ENCODE measurements at places on chromosomes 2 and 18.

DNA sequence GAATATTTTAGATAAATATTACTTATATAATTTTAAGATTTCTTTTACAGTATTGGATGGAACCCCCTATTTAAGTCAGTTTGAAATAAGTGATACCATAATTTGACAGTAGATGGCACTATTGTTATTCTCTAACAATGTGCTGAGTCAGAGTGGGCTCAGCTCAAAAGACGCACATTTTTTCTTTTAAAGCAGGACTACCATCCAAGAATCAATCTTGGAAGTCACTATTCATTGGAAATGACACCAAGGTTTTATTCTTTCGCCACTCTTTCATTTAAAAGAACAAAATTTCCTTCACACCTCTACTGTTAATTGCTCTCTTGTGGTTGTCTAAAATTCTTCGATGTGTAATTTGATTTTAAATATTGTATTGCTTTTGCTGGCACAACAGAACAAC, 32.6 kb upstream of the SPAG16 start:
- no peak for DNase-seq

DNA sequence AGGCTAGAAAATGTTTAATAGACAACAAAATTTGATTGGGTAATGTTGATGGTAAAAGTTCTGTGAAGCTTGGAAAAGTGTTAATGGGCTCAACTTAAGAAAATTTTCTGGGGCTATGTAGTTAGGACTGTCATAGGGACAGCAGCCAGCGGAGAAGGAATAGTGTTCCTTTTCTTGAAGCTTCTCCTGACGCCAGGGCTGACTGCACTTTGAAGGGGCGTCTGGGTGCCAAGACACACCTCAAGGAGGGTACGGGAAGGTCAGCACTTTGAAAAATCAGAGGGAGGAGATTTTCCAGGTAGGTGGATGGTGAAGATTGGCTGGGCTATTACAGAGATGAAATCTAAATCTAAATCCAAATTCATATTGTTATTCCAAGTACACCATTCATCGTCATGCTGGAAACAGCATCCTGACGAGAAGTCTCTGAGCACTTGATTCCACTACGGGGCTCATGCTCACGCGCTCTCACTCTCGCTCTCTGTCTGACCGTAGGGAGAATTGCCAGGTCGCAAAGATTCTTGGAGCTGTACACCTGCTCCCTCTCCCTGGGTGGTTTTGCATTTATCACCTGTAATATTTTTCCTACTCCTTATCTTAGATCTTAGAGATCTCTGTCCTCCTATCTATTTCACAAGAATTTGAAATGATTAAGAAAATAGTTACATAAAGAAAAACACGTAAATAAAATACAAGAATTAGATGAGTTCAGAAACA, 91.0 kb downstream of the ITGB1BP1 start:
- DNase-seq: no peak

- DNase-seq: no peak
These were observed 144.1 kb downstream of the NDUFA10 start for GRCh38 chr2:239881031-239881471.

DNA sequence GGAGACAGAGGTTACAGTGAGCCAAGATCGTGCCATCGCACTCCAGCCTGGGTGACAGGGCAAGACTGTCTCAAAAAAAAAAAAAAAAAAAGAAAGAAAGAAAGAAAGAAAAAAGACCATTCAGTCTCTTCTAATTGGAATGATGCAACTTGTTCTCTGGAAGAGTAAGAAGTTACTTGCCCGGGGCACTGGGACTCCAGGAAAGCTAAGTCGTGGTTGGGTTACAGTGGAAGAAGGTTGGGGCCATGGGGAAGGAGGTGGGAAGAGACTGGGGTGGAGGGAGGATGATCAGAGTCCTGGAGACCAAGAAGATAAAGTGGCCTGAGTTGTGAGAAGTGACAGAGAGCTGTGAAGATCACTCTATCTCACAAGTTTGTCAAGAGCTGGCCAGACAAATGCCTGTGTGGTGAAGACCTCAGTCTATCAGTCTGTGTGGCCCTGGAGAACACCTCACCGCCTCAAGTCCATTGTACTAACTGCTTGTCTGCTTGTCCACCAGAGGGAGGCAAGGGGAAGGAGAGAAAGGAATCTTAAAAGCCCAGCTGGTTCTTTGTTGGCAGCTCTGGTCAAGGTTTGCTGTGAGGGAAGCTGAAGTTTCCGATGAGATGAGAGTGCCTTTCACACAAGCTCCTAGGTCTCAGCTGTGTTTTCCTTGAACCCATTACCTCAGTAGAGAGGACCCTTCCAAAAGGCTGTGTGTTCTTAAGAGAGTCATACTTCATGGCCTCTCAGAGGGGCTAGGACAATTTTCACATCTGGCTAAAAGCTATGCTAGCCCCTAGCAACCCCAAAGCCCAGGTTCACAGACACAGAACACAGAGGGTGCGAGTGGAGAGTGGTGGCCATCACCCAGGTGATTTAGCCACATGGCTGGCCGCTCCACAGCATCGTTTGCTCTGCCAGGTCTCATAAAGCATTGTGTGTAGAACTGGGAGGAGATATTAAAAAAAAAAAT, 72.0 kb upstream of the TMEM178A start:
- no peak for DNase-seq

GRCh38 chr2:171811245-171811628, 82.8 kb downstream of the SLC25A12 start:
- DNase-seq: peak; percentile 8

- DNase-seq: no peak
These were observed 20.0 kb downstream of the FOSL2 start for GRCh38 chr2:28412625-28413151.

DNA sequence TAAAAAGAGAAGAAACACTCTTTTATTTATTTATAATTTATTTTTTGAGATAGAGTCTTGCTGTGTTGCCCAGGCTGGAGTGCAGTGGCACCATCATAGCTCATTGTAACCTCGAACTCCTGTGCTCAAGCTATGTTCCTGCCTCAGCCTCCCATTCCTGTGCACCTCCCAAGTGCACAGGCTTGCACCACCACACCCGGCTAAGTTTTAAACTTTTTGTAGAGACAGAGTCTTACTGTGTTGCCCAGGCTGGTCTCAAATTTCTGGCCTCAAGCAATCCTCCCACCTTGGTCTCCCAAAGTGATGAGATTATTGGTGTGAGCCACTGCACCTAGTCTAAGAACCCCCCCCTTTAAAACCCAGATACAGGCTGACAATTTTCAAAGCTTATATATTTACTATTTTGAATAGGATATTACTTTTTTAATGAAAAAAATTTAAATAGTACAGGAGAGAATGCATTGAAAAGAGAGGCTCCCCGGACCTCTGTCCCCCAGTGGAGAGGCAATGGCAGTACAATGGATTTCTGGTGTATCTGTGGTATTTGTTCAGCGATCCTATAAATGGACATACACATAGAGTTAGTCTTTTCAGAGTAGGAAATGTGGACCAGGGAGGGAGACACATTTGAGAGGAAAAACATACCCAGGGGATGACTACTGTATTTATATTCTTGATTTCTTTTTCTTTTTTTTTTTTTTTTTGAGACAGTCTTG, 48.1 kb upstream of the CNOT11 start:
- no peak for DNase-seq

- no peak for DNase-seq
These were observed 37.8 kb downstream of the ANTXR1 start for GRCh38 chr2:69050802-69051201.

GRCh38 chr2:96891591-96892333, 21.9 kb upstream of the SEMA4C start:
- no peak for DNase-seq

DNA sequence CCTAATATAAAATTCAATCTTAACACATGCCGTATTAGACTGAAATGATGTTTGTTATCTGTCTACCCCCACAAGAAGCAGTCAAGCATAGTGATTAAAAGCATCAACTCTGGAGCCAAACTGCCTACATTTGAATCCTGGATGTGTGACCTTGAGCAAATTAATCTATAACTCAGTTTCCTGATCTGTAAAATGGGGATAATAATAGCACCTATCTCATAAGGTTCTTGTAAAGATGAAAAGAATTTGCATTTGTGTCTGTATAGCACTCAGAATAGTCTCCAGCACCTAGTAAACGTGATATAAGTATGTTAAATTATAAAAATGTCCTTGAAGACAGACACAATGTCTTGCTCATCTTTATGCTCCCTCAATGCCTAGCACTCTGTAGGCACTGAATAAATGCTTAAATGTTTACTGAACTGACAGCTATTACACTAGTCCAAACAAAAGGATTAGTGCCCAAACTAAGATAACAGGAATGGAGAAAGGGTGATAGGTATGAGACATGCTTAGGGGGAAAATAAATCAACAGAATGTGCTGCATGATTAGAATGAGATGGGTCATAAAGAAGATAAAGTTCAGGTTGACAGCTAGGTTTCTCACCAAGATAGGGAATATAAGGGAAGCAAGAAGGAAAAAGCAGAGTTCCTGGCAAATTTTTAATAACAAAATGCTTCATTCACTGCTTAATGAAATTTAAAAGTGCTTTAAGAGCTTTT, 180.6 kb downstream of the ATAD2B start:
- no peak for DNase-seq

- DNase-seq: no peak
These were observed 26.9 kb downstream of the SDC1 start for GRCh38 chr2:20198001-20198400.

GRCh38 chr18:37836071-37836970, 270.7 kb upstream of the CELF4 start:
- no peak for DNase-seq

DNA sequence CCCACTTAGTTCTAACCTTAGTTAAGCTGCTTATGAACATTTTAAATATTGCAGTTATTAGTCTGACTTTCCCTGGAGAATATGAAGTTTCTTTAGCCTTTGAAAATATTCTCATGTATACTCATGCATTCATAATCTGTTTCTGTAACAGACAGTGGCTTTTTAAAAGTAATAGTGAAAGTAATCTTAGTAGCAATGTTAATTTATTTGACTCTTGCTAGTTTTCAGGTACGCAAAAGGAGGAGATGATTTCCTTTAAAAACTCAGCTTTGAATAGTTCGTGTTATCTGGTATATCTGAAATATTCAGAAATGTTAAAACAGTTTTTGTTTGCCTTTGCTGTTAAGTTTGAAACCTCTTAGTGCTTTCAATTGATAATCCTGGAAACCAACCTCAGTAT, 3.8 kb downstream of the ANKRD12 start:
- no peak for DNase-seq

DNA sequence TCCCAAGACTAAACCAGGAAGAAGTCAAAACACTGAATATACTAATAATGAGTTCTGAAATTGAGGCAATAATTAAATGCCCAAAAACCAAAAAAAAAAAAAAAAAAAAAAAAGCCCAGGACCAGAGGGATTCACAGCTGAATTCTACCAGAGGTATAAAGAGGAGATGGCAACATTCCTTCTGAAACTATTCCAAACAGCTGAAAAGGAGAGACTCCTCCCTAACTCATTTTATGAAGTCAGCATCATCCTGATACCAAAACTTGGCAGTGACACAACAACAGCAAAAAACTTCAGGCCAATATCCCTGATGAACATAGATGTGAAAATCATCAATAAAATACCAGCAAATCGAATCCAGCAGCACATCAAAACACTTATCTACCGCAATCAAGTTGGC, 108.5 kb upstream of the COL3A1 start:
- no peak for DNase-seq

GRCh38 chr2:113060396-113060795, 1.4 kb downstream of the IL36RN start:
- DNase-seq: no peak

- no peak for DNase-seq
These were observed 106.1 kb upstream of the SP3 start for GRCh38 chr2:174071321-174071720.

DNA sequence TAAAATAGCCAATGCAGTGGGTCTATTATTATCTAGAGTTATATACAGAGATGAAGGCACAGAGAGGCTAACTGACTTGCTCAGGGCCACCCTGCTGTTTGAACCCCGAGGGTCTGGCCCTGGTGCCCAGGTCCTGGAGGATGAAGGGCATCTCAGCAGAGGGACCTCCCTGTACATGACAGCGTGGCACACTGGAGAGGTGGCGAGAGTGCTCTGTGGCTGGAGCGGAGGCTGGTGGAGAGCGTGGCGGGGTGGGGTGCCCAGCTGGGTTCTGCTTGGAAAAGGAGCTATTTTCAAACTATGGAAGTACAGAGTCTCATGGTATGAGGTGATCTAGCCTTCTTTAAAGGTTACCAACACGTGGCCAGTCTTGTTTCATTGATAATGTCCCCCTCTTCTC, 35.8 kb downstream of the GREB1 start:
- no peak for DNase-seq

GRCh38 chr2:12050396-12050795, 304.0 kb downstream of the LPIN1 start:
- DNase-seq: no peak

DNA sequence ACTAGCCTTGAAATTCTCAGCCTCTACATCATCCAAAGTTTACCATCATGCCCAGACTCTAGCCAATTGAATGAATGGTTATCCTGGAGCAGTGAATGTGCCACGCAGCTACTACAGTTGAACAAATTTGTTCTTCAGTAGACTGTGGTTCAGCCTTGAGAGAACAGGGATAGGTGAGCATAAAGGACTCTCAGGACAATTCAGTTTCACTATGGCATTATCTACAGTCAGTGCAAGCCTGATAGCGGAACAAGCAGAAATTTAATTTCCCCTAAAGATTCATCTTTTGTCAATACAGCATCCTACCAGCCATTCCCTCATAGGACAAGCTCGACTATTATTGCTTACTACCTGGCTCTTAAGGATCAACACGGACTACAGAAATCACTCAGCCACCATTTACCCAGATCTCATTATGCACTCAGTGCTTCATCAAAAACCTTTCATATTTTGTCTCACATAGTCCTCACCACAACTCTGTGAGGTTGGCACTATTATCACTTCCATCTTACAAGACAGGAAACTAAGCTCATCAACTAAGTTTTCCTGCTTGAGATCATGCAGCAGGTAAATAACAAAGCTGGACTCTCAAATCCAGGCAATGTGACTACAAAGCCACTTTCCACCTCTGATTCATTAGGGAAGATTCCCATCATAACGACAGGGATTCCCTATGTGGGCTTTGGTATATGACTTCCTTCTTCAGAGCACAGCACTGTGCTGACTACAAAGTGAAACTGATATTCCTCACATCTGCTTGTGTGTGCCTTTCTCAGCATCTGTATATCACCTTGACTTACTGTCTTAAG, 181.5 kb upstream of the ACVR2A start:
- peak; percentile 25 for DNase-seq

GRCh38 chr2:205734436-205735037, 52.2 kb downstream of the NRP2 start:
- no peak for DNase-seq

- DNase-seq: no peak
These were observed 16.5 kb downstream of the SDC1 start for GRCh38 chr2:20208476-20208859.

GRCh38 chr18:73742957-73743356, 404.7 kb downstream of the FBXO15 start:
- no peak for DNase-seq

DNA sequence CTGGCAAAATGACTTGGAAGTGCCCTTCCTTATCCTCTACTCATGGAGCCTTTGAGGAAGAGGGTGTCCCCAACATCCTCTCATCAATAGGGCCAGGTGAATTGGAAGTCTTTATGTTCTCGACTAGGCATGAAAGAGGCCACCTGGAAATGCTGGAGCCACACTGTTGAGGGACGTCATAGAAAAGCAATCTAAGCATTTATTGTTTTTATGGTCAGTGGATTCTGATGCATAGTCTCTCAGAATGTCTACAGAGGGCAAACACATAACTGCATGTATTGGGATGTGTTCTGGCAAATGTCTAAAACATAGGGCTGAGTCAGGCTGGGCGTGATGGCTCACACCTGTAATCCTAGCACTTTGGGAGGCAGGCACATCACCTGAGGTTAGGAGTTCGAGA, 246.6 kb upstream of the SP5 start:
- DNase-seq: no peak

Measured in naive thymus-derived CD8-positive, alpha-beta T cell (primary cell).